CD14-positive monocyte (primary cell): ENCODE measurements at places on chromosomes 5 and 9.
A peak's percentile ranks its signal among the peaks of the same experiment; 100 is the strongest.

DNA sequence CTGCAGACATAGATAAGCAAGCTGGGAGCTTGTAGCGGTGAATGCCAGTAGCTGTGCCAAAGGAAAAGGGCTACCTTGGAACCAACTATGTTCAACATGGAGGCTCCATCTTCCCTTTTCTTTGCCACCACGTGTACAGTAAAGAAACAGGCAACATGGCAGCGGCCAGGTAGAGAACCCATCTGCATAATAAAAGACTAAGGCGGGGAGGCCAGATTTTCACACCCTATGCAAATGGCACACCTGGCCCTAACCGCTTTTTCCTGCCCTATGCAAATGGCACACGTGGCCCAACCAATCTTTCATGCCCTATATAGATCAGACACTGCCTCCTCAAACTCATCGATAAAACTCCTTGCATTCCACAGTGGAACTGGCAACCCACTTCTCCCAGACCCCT, 477.5 kb upstream of the EDIL3 start:
- DNase-seq = no peak

DNA sequence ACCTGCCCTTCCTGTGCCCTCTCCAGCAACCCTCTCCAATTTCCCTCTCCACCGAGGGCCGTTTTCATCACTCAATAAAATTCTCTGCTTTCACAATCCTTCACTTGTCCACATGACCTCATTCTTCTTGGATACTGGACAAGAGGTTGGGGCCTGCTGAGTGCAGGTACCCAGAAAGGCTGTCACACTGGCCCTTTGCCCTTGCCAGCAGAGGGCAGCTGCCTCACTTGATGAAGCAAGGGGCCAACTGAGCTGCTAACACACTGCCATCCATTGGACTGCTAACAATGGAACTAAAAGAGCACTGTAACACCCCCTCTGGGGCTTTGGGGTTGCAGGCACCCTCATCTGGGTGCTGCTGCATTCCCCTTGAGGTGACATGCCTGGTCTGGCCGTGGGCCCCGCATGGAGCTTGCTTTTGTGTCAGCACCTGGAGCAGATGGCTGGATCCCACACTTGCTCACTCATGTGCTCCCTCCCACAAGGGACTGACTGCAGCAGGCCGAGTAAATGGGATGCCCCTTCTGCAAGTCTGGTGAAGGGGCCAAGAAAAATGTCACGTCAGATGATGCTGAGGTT, 308.1 kb upstream of the ADCY2 start:
- no peak for DNase-seq

DNA sequence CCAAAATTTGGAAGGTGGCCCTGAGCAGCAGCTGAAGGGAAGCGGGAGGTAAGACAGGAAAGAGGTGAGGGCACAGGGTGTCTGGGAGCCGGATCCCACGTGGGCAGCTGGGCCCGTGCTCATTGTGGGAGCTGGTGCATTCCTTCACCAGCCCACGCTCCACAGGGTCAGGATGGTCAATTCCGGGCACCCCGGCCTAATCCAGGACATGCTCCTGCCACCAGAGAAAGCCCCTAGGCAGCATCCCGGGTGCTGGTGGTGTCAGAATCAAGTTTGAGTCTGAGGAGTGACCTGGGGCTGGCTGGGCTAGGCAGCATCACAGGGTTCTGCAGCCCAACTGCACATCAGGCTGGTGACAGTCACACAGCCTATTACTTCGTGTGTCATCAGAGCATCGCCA, 7.1 kb upstream of the PDCD6 start:
- DNase-seq = no peak

DNA sequence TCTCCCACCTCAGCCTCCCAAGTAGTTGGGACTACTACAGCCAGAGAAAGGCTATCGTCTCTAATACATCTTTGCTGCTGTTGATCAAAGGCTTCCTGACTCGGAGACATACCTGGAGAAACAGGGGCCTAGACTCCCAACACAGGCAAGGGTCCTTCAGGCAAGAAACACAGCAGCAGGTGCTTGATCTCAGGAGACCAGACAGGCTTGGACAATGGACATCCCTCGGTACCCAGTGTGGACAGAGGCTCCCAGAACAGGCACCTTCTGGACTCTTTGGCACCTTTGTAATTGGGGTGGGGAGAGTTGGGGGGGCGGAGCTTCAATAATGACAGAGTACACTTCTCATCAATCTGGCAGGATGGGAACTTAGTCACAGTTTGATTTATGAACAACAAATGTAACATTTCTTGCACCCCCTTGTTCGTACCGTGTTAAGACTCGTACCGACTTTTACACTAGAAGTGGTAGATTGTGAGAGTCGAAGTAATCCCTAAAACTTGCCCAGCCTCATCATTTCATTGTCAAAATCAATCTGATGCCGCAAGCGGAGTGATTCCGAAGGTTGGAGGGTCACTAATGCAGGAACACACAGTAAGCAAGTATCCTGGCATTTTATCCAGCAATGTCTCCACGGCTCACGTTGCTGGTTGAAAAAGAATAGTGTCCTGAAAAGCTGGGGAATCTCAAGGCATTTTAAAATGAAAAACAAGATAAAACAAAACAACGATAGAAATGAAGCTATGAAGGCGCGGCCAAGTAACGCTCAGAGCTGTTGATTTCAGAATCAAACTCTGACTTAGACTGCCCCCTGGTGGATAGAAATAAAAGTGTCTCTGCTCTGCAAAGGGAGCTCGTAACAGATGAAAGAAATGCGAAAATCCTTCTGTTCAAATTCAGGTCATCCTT, 46.4 kb upstream of the STK32A start:
- peak; percentile 28 for DNase-seq

GRCh38 chr5:140322751-140323731, 20.1 kb upstream of the PFDN1 start:
- DNase-seq = peak; percentile 43

DNA sequence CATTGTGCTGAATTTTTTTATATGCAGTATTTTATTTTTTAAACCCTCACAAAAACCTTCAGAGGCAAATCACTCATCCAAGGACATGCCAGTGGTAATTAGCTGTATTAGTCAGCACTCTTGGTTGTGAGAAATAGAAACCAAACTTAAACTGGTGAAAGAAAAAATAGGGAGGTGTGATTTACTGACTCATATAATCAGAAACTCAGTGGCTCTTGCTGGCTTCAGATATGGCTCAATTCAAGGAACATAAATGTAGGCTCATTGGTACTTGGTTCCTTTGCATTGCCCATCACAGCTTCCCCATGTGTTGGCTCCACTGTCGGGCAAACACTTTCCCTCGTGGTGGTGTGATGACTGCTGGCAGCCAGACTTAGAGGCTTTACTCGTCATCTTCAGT, 497.2 kb downstream of the MAT2B start:
- DNase-seq = no peak

DNA sequence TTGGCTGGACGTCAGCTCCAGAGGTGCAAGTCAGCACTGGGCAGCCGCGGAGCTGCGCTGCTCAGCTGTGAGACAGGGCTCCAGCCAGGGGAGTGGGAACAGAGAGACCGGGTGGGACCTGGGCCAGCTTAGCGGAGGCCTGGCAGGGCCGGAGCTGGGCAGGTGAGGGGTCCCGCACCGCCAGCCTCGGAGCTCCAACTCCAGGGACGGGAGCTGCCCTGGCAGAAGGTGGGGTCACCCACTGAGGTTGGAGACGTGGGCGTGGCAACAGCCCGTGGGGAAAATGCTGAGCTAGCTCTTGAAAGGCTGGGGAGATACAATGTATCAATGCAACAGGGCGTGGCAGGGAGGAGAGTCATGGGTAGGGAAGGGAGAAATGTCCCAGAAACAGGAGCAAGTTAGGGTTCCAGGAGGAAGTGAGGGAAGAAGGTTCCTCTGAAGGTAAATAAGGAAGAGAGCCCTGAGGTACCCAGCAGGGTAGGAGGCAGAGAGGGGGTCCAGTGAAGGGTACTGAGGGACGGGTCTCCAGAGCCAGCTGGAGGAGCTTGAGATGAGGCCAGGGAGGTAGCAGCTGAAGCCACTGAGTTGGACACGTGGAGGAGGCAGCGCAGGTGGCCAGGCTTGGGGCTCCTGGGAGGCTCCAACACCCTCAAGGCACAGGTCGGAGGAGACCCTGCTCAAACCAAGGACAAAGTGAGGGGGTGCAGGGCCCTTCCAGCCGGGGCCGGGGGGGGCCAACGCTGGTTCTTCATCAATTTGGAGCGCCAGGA, 736 bp upstream of the NKD2 start:
- no peak for DNase-seq

DNA sequence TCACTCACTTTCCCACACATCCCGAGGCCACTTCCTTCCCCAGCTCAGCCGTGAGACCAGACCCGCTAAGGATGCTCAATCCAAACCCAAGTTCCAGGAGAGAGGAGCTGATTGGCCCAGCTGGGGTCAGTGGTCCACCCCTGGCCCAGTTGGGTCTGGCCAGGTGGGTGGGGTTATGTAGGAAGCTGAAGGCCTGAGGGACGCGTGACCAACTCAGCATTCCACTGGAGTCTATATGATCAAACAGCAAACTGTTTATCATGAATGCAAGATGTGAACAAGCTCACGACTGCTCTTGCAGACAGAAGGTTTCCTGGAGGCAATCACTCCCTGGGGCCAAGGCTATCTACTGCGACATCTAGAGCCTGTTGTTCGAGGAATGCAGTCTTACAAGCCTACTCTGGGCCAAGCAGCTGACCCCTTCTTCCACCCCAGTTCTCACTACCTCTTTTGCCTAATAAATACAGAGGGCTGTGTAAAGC, 4.9 kb upstream of the RAPGEF1 start:
- DNase-seq = no peak

- DNase-seq = no peak
These were observed 402.4 kb upstream of the PTGER4 start for GRCh38 chr5:40277161-40277906.

DNA sequence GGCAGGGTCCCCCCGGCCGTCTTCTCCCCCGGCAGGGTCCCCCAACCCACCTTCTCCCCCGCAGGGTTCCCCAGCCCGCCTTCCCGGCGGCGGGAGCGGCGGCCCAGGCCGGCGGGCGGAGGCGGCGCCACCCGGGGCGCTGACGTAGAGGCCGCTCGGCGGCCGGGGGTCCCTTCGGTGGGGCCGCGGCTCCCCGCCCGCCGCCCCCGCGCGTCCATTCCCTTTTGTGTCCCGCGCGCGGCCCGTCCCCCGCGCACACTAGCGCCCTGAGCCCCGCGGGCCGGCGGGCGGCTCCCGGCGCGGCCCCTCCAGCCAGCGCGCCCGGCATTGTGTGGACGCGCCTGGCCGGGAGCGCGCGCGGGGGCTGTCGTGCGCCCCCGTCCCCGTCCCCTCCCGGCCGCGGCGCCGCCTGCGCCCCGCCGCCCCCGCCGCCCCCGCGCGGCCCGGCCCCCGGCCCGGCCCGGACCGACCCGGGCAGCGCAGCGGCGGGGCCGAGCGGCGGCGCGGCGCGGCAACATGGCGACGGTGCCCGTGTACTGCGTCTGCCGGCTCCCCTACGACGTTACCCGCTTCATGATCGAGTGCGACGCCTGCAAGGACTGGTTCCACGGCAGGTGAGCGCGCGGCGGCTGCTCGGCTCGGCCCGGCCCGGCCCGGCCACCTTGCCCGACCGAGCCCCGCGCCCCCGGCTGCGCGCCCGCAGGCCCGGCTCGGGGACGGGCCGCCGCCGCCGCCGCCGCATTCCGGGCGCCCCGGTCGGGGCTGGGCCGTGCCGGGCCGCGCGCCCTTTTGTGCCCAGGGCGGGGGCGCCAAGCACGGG, at the start of gene PHF2:
PHF2 (plus strand) TSS at position 327 of the 820 bp plus-strand sequence; CDS start at position 517, 190 bp downstream.
- no peak for DNase-seq

GRCh38 chr9:121289026-121289771, 21.2 kb downstream of the GSN start:
- DNase-seq = no peak

- no peak for DNase-seq
These were observed 601.2 kb upstream of the TYRP1 start for GRCh38 chr9:12091865-12092527.

GRCh38 chr9:137411645-137412380, 11.1 kb downstream of the EXD3 start:
- peak; percentile 51 for DNase-seq

GRCh38 chr9:127417131-127418036, 6.8 kb upstream of the ZNF79 start:
- DNase-seq = no peak

DNA sequence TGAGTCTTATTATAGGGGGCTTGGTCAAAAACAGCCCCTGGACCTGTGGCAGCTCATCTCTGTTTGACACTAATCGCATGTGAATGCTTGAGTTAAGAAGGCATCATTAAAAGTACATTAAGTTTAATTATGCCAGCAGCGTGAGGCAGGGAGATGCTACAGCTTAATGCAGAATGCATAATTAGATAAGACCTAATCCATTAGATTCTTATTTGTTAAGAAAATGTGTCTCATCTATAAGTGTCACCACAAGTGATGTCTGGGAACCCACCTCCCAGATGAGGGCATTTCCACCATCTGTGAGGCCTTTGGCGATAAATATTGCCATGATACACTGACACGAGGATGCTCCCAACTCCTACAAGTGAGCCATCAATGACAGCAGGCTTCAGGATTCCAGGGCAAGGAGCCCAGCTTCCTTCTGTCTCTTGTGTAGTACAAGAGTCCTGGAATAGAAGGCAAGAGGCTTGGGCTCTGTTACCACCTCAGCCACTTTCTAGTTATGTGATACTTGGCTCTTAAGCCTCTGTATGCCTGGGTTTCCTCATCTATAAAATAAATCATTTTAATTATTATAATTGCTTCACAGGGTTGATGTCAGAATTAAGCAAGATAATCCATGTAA, 202.7 kb downstream of the FAM114A2 start:
- DNase-seq = no peak

DNA sequence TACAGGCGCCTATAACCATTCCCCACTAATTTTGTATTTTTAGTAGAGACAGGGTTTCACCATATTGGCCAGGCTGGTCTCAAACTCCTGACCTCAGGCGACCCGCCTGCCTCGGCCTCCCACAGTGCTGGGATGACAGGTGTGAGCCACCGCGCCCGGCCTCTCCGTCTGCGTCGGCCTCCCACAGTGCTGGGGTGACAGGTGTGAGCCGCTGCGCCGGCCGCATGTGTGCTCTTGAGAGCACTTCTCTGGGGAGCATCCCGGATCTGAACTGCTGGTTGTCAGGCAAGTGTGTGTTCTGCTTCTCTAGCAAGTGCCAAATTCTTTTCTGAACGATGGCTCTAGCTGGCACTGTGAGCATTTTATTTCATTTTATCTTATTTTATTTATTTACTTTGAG, 3.7 kb upstream of the ENTPD2 start:
- no peak for DNase-seq
